ENCODE measurements at places on chromosomes 16 and 17. TPM values are rescaled to one million over a fixed set of nuclear protein-coding genes. Genes with fewer than 3 reads are reported as not detected.

Gene EVPL
- 0.02 TPM for total RNA-seq

Gene RUNDC3A
- 0.13 TPM for total RNA-seq

Gene ALOX15B
- total RNA-seq: not detected

- H3K36me3 ChIP-seq: peaks cover 3% of the 10 kb centered on the region
- peaks cover 15% of the 10 kb centered on the region for H3K4me1 ChIP-seq
- H3K4me3 ChIP-seq: no peak overlapping the region
- DNase-seq: no peak
- no peak overlapping the region for H3K27ac ChIP-seq
Observed at GRCh38 chr17:65171752-65172151, 34.6 kb downstream of the RGS9 start.

DNA sequence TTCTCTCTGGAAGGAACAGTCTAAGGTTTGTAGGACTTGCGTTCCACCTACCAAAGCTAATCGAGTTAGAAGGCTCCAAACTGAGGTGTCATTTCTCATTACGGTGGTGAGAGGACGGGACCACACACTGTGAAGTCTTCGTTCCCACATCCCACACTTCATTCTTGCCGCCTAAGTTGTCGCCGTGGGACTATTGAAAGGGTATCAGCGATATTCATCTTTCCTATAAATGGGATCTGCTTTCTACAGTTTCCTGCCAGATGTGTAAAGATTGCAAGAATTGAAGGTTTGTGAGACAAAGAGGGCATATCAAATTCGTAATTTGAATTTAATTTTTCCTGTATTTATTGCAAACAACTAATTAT, 608 bp upstream of the TRIM37 start:
- H3K27me3 ChIP-seq: peaks cover 1% of the 10 kb centered on the region
- H3K4me3 ChIP-seq: peak overlapping the region; percentile 97
- peaks cover 65% of the 10 kb centered on the region for H3K4me1 ChIP-seq
- H3K27ac ChIP-seq: peak overlapping the region; percentile 90
- peaks cover 28% of the 10 kb centered on the region for H3K36me3 ChIP-seq
- DNase-seq: no peak

DNA sequence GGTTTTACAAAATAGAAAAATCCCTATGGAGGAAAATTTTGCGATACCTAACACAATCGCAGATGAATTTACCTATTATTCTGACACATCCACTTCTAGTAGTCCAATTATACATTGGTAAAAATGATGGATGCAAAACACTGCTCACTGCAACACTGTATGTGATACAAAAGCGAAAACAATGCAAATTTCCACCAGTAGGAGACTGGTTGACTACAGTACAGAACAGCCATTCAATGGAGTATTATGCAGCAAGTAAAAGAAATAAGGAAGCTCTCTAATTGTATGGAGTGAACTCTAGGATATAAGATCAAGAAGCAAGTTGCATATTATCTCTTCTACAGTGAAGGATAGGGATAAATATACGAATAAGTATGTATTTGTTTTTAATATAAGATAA, 48.5 kb downstream of the SETD6 start:
- no peak overlapping the region for H3K4me3 ChIP-seq
- no peaks in the 10 kb centered on the region for H3K27me3 ChIP-seq
- no peak overlapping the region for H3K27ac ChIP-seq
- H3K36me3 ChIP-seq: peaks cover 39% of the 10 kb centered on the region
- no peak for DNase-seq
- no peaks in the 10 kb centered on the region for H3K4me1 ChIP-seq

DNA sequence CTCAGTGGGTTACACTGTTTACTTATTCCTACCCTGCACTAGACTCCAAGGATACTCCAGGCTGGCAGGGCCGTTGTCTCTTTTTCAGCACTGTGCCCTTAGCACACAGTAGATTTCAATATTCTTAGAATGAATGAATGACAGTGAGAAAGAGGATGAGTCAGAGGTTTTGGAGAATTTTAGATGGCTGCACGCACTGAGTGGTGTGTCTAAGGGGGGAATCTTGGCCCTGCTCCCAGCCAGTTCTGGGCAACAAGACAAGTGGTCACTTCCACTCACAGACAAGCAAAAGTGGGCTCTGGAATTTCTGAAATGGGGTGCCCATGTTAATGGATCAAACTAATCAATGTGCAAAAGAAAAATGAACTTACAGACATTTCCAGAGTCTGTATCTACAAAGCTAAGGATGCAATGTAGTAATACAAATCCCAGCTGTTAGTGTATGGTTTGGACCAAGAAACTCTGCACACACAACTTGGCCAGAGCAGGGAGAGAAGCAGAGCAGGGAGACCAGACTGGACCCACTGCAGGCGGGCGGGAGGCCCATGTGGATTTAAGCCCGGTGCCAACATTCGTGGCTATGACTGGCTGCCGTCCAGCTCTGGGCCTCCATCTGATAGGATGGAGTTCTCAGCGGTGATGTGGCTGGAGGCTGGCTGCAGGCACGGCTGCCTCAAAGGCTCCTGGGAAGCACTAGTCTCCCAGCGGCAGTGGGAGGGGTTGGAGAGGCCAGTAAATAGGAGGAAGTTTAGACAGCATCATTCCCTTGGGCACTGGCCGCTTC, 95.6 kb upstream of the CDYL2 start:
- H3K4me1 ChIP-seq: no peaks in the 10 kb centered on the region
- no peak for DNase-seq
- no peak overlapping the region for H3K4me3 ChIP-seq
- H3K36me3 ChIP-seq: no peaks in the 10 kb centered on the region

DNA sequence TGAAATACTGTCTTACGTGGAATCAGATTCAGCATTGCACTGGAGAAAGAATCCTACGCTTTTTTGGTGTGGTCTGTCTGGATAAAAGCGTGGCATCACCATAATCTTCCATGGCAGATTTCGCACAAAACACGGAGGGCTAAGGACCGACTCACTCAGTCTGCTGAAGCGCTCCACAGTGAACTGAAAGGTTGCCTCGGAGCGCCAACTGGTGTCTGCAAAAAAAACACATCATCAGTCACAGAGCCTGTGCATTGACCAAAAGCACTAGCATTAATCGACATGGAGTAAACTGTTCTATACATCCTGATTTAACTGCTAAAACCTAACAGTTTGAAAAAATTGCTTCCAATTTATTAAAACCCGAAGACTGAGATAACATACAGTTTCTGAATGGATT, 40.5 kb downstream of the USP7 start:
- H3K27me3 ChIP-seq: no peaks in the 10 kb centered on the region
- peaks cover 41% of the 10 kb centered on the region for H3K36me3 ChIP-seq
- peaks cover 53% of the 10 kb centered on the region for H3K4me1 ChIP-seq
- no peak for DNase-seq

- no peaks in the 10 kb centered on the region for H3K27me3 ChIP-seq
- DNase-seq: no peak
- H3K27ac ChIP-seq: no peak overlapping the region
- no peaks in the 10 kb centered on the region for H3K36me3 ChIP-seq
Observed at GRCh38 chr17:83013779-83014117, 65.7 kb upstream of the METRNL start.

DNA sequence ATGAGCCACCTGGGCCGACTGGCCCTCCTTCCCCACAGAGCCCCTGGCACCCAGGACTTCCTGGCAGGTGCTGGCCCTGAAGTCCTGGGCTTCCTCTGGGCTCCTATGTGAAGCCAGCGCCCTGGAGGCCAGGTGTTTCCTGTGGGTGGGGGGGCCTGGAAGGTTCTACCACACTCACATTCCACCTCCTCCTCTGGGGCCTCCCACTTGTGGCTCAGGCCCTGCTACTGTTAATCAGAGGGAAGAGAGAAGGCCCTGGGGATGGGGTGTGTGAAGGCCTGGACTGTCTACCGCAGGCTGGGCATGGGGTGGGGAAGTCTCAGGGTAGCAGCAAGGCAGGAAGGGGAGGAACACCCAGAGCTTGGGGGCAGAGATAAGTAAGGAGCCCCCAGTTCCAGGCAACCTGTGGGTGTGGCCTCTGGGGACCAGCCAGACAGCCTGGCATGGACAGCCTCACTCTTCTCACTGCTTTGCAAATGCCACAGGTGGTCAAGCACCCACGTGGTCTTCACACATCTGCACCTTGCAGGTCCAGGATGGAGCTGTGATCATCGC, 111.9 kb upstream of the TNRC6C start:
- no peak overlapping the region for H3K27ac ChIP-seq
- peaks cover 12% of the 10 kb centered on the region for H3K27me3 ChIP-seq
- H3K4me1 ChIP-seq: peaks cover 41% of the 10 kb centered on the region
